ENCODE measurements at places on chromosomes 2 and 18. TPM values are rescaled to one million over a fixed set of nuclear protein-coding genes. Genes with fewer than 3 reads are reported as not detected.

GRCh38 chr2:19711470-19712372, 190.1 kb downstream of the TTC32 start:
- no peak overlapping the region for H3K27ac ChIP-seq
- H3K4me3 ChIP-seq, result no peak overlapping the region
- no peaks in the 10 kb centered on the region for H3K27me3 ChIP-seq

Gene SPDYA
- total RNA-seq, result 0.60 TPM

DNA sequence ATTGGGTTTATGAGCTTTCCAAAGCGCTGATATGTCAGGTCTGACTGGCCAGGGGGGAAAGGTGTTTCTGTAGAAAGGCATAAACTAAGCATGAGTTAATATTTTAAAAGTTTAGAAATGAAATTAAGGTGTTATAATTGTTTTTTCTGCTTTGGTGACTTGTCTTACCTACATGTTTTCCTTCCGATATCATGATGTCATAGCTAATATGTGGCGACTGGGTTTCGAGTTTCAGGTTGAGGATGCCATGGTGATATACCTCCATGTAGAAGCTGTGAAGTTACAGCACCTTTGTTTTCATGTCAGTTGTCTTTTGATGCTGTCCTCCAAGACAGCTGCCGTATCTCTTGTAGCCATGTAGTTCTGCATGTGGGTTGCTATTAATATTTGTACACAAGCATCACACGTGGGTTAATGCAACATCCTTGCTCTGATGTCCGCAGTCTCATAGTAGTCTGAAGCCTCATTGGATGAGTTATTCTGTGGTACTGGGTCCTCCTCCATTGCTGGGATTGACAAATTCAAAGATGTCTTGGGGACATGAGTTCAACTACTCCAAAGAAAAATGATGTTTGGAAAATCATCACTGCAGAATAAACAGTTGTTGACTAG, 230.6 kb downstream of the PRKCE start:
- H3K4me3 ChIP-seq, result no peak overlapping the region
- peaks cover 41% of the 10 kb centered on the region for H3K4me1 ChIP-seq
- no peak for DNase-seq
- H3K27me3 ChIP-seq, result no peaks in the 10 kb centered on the region
- H3K27ac ChIP-seq, result no peak overlapping the region

Gene COLEC12
- 4.4 TPM for total RNA-seq

GRCh38 chr2:121722479-121722878, 14.2 kb downstream of the NIFK start:
- no peaks in the 10 kb centered on the region for H3K27me3 ChIP-seq
- no peak overlapping the region for H3K27ac ChIP-seq
- peaks cover 23% of the 10 kb centered on the region for H3K36me3 ChIP-seq
- H3K4me1 ChIP-seq, result peaks cover 11% of the 10 kb centered on the region

DNA sequence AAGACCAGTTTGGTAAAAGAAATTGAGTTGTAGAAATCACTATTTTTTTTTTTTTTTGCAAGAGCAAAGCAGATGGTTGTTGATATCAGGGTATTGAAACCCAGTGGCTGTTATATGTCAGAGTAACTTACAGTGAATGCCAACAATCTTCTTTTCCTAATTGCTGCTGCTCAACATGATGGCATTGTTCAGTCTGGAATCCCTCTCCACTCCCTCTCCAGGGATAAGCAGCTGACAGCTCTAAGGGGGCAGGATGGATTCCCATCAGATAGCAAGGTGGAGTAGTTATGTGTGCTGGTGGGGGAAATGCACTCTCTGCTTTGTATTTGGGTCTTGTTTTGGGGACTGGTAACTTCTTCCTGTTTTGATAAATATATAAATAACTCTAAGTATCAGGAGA, 200.0 kb downstream of the PIK3C3 start:
- H3K27me3 ChIP-seq, result no peaks in the 10 kb centered on the region
- H3K4me3 ChIP-seq, result no peak overlapping the region
- no peak for DNase-seq
- no peaks in the 10 kb centered on the region for H3K36me3 ChIP-seq

GRCh38 chr2:47198985-47199451, 43.9 kb upstream of the STPG4 start:
- no peaks in the 10 kb centered on the region for H3K36me3 ChIP-seq
- DNase-seq, result no peak
- H3K4me3 ChIP-seq, result no peak overlapping the region

- no peak overlapping the region for H3K4me3 ChIP-seq
- H3K27ac ChIP-seq, result no peak overlapping the region
- H3K27me3 ChIP-seq, result no peaks in the 10 kb centered on the region
- no peaks in the 10 kb centered on the region for H3K4me1 ChIP-seq
- no peak for DNase-seq
Measured at GRCh38 chr2:53813151-53813550, 26.3 kb downstream of the ERLEC1 start.

DNA sequence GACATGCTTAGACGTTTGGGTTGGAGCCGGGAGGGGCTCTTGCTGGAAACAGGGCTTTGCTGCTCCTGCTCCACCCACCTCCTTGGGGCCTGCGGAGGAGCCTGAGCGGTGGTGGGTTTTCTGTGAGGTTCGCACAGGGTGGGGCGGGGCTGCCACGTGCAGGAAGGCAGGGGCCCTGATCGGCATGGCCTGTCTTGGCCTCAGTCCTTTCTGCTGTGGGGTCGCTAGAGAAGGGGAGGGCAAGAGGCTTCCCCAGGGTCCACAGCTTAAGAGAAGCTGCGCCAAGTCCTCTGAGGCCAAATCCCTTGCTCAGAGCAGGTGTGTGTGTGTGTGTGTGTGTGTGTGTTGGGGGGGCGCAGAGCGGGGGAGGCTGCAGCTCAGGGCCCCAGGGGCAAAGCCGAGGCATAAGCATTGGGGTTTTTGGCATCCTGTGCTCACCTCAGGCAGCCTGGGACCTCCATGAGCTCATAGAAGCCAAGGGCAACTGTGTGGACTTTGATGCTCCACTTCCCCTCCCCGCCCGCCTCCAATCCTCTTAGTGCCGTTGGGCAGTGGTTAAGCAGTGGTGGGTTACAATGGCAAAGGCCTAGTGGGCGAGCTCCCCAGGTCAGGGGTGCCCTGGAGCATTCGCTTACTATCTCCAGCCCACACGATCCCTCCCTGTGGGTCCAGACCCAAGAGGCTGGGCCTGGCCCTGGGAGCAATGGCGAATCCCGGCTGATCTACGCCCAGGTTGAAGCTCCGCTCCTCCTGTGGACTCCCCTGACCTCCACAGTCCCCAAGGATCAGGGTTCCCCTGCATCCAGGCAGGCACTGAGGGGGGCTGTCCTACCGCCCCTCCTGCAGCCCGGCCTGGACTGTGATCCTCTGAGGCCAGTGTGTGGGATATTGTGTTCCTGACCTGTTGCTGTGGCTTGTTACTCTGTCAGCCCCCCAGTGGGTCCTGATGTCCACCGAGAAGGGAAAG, 28.9 kb downstream of the TOGARAM2 start:
- no peaks in the 10 kb centered on the region for H3K27me3 ChIP-seq
- no peaks in the 10 kb centered on the region for H3K36me3 ChIP-seq
- DNase-seq, result peak; percentile 82
- H3K4me3 ChIP-seq, result no peak overlapping the region
- peak overlapping the region; percentile 60 for H3K27ac ChIP-seq

DNA sequence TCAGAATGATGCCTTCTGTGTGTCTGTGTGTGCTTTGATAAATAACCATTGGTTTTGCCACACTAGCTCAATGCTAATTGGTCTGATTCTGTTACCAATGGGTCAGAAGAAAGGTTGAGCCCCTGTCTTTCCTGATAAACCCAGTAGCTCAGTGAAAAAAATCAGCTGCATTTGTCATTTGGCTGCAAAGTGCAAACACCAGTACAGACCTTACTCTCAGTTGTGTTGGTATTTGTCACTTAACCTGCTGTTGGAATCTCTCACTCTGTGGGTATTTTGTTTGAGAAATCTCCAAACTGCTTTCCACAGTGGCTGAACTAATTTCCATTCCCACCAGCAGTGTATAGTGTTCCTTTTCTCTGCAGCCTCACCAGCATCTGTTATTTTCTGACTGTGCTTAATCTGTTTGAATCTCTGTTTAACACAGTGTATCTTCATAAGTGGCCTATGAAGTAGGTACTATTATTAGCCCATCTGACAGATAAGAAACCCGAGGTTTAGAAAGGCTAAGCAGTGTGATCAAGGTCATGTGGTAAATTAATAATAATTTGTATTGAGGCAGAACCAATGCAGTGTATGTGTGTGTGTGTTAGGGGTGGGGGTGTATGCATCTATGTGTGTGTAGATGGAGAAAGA, 26.7 kb downstream of the LIMS1 start:
- H3K27ac ChIP-seq, result no peak overlapping the region
- DNase-seq, result no peak
- no peak overlapping the region for H3K4me3 ChIP-seq
- no peaks in the 10 kb centered on the region for H3K36me3 ChIP-seq

All from spleen (tissue), 13 donors.